ENCODE measurements at places on chromosomes 6 and 20. TPM values are rescaled to one million over a fixed set of nuclear protein-coding genes. Genes with fewer than 3 reads are reported as not detected.

The REM1 gene
- 0.08 TPM for total RNA-seq

The ANGPT4 gene
- not detected for total RNA-seq

The CLDN20 gene
- total RNA-seq, result not detected

DNA sequence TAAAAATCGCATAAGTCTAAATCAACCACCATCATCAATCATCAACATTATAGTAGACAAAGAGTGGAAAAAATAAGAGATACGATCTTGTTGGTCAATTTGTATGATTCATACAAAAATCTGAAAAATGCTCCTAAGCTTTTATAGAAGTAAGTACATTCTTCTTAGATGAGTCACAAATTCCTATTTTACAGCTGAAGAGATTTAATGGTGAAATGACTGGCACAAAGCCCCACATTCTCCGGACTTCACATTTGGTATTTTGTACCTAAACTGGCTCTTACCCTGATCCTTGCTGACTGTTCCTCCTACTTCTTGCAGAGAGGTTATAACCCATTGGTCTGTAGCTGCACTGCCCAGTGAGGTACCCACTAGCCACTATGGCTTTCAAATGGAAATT lies 29.9 kb upstream of the PREP start:
- no peak for DNase-seq

GRCh38 chr6:31784098-31784925 lies 7.2 kb upstream of the VWA7 start:
- no peak for DNase-seq

DNA sequence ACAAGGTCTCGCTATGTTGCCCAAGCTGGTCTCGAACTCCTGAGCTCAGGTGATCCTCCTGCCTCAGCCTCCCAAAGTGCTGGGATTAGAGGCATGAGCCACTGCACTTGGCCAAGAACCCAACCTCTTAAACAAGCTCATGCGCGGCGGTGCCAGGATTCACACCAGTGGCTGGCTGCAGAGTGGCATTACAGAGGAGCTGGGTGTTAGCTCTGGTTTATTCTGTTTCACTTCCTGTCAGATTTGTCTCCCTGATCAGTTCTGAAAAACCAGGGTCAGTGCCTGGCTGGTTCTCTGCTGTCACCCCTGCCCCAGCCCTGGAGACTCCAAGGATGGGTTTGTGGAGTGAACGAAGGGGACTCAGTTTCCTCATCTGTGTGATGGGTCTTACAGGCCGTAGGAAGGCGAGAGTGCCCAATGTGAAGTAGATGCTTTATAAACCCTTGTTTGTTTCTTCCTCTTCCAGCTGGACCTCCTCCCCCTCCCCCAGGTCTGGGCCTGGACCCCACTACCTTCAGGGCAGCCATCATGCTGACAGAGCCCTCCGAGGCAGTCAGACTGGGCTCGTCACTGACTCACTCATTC lies 63.4 kb downstream of the UBE2V1 start:
- DNase-seq, result no peak

DNA sequence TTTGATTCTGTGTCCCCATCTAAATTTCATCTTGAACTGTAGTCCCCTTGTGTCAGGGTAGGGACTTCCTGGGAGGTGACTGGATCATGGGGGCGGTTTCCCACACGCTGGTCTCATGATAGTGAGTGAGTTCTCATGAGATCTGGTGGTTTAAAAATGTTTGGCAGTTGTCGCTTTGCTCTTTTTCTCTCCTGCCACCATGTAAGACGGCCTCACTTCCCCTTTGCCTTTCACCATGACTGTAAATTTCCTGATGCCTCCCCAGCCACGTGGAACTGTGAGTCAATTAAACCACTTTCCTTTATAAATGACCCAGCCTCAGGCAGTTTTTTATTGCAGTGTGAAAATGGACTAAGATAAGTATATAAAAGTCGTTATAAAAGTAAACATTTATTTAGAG lies 80.5 kb upstream of the SGK1 start:
- no peak for DNase-seq

DNA sequence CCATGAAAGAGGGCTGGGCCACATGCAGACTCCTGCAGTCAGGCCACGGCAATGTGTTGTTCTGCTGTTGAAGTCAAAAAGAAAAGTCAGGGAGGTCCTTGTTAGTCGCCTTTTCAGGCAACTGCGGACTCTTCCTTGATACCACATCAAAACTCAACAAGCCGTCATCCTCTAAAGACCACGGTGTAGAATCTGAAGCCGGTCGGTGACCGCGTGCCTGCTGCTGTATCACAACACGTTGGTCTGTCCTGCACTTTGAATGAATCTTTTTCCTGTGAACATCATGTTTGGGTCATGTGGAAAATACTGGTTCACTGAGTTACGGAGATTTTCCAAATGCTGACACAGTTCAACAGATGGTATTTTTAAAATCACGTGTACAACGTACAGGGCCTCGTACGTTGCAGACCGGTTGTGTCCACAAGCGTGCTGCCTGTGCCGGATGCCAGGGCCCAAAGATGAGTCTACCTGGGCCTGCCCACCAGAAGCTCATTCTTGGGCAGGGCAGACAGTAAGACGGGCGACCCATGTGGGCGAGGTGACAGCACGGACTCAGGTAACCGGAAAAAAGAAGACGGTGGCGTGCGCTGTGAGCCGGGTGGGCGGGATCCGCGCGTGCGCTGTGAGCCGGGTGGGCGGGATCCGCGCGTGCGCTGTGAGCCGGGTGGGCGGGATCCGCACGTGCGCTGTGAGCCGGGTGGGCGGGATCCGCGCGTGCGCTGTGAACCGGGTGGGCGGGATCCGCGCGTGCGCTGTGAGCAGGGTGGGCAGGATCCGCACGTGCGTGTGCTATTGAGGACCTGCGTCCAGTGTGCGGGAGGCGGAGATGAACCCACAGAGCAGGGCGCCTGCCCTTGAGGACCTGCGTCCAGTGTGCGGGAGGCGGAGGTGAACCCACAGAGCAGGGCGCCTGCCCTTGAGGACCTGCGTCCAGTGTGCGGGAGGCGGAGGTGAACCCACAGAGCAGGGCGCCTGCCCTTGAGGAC lies 114.5 kb downstream of the FAM120B start:
- DNase-seq, result no peak

DNA sequence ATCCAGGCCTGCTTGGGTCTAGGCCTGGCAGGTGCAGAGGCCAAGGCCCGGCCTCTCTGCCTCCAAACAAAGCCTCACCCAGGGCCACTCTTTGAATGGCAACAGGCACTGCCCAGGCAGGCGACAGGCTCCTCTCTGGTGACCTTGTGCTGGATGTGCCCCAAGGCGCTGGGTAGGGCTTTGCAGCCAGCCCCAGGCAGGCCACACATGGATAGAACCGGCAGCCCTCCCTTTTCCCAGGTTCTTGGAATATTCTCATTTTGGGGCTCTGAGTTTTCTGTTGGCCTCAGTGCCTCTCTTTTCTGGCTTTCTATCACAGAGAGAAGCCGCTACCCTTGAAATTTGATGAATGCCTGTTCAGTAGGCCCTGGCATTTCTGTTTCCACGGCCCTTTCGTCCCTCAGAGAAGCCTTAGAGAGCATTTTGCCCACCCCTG lies 18.9 kb downstream of the PKIG start:
- no peak for DNase-seq

DNA sequence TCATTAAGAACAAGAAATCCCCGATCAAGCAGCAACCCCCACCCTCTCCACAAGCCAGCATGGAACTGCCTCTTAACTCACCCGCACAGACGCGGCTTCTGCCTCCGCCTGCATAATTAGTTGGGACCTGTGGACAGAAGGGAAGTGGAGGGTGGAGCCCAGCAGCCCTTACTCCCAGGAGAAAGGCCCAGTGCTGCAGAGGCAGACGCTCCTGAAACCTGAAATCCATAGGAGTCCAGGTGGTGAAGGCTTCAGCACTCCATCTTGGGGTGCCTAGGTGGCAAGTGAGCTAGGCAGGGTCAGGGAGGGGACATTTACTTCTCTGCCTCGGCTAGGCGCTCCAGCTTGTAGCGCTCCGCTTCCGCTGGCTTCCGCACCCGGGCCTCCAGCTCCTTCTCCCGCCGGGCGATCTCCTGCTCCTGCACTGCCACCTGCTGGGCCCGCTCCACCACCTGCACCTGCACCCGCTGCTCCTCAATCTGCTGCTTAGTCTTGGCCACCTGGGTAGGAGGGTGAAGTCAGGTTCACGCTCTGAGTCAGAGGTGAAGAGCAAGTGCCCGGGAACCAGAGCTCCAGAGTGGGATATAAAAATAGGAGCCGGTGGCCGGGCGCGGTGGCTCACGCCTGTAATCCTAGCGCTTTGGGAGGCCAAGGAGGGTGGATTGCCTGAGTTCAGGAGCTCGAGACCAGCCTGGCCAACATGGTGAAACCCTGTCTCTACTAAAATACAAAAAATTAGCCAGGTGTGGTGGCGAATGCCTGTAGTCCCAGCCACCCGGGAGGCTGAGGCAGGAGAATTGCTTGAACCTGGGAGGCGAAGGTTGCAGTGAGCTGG lies 10.7 kb downstream of the TUBB start:
- peak; percentile 90 for DNase-seq

Measured in hepatocyte (in vitro differentiated cells).